ENCODE measurements at places on chromosomes 7 and 10.

DNA sequence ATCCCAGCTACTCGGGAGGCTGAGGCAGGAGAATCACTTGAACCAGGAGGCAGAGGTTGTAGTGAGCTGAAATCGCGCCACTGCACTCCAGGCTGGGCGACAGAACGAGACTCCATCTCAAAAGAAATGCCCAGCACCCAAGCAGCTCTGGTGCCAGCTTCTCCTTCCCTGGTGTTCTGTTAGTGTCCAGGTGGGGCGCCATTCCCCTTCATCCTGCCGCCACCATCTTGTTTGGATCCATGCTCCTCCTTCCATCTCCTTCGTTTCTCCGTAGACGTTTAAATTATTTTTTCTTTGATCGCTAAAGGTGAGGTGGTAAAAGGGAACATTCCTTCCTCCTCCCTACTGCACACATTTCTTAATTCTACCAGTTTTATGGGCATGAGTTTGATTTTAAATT lies 30.3 kb downstream of the PROSER2 start:
- DNase-seq, result no peak

GRCh38 chr7:95028683-95029082 lies 121.3 kb downstream of the PPP1R9A start:
- no peak for DNase-seq

GRCh38 chr10:77318739-77319138 lies 318.9 kb downstream of the KCNMA1 start:
- DNase-seq, result no peak

- DNase-seq, result no peak
These were observed 54.3 kb downstream of the CLIP2 start for GRCh38 chr7:74343281-74344131.

GRCh38 chr10:5500162-5500670 lies 846 bp upstream of the CALML5 start:
- no peak for DNase-seq

DNA sequence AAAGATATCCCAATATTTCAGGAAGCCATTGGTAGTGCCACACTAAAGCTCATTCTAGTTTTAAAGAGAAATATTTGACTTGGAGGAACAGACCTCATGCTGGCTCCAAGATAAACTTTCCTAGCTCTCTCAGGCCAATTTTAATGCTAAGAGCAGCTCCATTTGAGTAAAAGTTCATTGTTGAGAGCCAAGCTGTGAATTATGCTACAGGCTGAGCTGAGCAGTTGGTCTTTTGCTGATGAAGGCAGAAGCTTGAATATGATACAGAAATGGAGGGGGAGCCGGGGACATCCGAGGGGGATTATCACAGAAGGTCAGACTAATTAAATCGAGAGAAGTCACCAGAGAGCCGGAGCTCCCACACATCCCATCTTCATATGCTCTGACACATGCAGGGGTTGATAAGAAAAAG lies 175.7 kb upstream of the AUTS2 start:
- no peak for DNase-seq

DNA sequence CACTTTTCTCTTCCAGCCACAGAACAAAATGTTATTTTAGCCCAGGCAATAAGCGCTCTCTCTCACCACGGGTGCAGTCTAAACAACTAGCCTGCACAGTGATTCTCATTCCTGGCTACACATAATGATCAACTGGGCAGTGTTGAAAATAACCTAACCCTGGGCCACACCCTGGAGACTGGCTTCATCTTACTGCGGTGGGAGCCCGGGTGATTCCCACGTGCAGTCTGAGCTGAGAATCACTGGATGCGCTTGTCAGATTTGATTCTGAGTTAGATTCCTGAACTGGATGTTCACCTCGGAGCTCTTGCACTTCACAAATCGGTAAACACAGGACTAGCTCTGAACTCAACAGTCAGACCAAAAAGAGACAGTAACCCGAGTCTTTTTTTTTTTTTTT lies 14.9 kb downstream of the ZC3HAV1 start:
- DNase-seq, result peak; percentile 45

DNA sequence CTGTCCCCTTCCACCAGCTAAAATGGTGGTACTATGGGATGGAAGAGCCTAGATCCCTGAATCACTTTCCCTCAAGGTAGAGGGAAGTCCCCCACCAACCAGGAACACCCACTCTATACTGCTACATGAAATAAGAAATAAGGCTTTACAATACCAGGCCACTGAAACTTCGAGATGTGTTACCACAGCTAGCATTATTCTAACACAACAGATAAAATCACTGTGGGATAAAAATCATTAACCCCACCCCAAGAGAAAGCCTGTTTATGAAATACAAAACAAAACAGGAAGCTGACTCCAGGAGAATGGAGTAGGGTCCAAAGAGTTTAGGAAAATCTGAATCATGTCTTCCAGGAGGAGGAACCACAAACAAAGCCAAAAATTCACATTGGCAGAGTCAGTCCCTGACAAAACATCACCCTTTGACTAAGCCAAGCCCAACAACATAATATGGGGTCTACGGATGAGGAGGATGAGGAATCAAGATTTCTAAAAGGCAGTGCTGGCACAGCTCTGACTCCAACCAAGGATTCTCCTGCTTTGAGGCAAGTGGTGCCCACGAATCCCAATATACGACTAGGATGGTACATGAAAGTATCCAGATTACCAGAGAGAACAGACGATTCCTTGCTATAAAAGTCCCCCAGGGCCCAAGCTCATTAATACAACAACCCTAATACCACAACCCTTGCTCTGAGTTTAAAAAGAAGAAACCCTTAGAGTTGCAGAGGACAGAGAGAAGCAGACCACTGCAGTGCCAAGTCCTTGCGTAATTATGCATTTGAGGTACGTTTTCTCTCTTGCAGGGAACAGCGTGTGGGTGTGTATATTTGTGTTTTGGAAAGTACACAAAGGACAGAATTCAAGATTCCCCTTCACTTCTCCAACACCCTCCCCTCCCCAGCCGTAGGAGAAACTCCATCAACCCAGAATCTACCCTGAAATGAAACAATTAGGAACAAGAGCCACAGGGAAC lies 23.7 kb downstream of the XPNPEP1 start:
- no peak for DNase-seq

DNA sequence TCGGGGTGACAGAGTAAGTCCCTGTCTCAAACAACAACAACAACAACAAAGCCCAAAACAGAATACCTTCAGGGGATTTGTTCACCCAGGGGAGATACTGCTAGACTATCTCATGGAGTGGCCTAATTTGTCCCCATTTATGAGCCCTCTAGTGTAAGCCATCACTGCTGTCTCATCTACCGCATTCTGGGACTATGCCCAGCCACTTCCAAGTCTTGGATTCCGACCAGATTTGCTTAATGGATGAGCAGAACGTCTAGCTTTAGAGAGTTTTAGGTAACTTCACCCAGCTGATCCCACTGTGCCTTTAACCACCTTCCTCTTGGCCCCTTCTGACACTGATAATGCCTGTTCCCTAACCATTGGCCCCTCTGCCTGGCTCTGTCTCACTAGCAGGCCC lies 47.1 kb downstream of the PAPSS2 start:
- DNase-seq, result no peak

DNA sequence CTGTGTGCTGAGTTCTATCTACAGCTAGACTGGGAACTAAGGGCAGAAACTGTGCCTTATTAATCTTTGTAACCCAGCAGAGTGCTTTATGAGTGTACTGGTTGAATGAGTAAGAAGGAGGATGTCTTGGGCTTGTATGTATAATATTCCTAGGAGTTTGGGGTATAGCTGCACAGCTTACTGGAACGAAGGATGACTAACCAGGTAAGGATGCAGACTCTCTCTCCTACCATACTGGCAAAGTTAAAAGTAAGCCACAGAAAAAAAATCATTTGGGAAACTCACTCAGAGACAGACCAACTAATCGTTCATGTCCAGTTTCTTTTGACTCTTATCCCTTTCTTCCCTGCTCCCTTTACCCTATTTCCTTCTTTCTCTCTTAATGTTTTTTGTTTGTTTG lies 1.4 kb upstream of the DHTKD1 start:
- DNase-seq, result no peak

- peak; percentile 63 for DNase-seq
These were observed 3.1 kb downstream of the USP6NL start for GRCh38 chr10:11608159-11609013.

- DNase-seq, result no peak
These were observed 13.5 kb downstream of the SEMA3C start for GRCh38 chr7:80905334-80905733.

- DNase-seq, result no peak
These were observed 77.9 kb downstream of the CCNY start for GRCh38 chr10:35413985-35414861.

DNA sequence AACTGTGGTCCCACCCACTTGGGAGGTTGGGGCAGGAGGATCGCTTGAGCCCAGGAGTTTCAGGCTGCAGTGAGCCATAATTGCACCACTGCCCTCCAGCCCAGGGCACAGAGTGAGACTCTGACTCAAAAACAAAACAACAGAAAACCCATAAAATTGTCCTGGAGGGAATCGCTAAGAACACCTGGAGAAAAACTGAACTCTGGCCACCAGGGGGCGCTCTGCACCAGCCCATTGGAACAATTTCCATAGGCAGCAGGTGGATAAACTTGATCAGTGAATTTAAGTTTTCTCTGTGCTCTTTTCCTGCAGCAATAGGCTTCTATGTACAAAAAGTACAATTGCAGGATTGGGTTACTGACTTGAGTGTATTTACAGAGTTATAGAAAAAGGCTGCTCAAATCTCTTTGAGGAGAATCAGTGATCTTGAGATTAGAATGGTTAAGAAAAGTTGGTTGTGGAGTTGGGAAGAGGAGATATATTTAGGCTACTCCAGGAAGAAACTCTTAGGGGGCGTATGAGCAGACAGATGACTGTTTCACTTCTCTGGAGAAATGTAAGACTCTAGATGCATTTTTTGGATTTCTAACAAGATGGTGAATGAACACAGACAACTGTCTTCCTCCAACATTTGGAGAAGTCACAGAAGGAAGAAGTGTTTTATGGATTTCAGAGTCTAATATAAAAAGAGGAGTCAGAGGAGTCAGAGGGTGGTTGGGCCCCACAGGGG lies 274.9 kb upstream of the GALNT17 start:
- DNase-seq, result peak; percentile 74

GRCh38 chr7:134602881-134603451 lies 43.7 kb upstream of the BPGM start:
- no peak for DNase-seq

- DNase-seq, result no peak
These were observed 461.1 kb downstream of the ARL4A start for GRCh38 chr7:13148548-13148947.

- no peak for DNase-seq
These were observed 70.6 kb downstream of the CDK6 start for GRCh38 chr7:92765725-92766124.

DNA sequence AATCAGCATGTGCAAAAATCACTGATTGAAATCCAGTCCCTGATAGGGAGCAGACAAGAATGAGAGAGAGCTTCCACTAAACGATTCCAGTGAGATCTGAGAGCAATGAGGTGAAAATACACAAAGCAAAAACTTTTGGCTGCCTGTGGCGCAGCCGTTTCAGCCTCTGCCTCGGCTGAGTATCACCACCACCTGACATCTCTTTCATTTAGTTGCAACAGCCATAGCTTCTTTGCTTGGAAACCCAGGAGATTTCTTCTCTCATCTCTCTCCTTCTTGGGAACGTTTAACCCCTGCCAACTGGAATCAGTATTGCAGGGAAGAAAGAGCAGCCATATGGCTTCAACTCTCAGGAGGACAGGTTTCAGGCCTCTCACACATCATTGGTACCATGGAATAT lies 237.3 kb upstream of the AGK start:
- DNase-seq, result no peak

DNA sequence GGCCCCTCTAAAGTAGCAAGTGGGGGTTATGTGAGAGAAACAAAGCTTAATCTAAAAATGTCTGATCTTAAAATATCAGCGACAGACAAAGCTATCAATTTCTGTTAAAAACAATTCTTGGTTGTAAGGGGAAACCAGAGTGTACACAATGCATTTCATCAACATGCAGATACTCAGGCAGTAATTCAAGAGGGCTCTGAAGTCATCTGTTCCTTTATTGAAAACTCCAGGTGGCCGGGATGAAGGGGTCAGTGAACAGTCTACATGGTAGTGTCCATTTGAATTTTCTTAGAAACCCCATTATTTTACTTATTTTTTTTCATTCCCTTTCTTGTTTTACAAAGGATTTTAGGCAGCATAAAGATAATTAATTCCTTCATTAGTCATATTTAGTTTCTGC lies 36.7 kb upstream of the BTBD16 start:
- no peak for DNase-seq

DNA sequence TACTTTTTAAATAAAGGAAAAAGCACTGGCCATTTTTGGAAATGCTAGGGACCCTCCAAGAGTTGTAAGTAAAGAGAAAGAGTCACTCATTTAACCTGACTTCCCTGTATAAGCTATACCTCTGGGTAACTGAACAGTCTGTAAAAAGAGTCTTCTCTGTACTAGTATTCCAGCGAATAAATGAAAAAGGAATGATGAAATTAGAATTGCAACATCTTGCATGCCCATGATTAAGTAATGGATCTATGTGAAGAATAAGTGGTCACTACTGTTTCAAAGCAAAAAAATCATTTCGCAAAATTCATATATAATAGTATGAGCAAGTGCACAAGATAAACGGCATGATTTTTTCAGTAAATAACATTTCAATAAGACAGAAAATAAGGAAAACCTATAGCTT lies 116.8 kb downstream of the ZFAND4 start:
- no peak for DNase-seq

GRCh38 chr10:7610651-7611389 lies 55.9 kb downstream of the ITIH5 start:
- no peak for DNase-seq

- DNase-seq, result no peak
These were observed 161.4 kb downstream of the GFRA1 start for GRCh38 chr10:116111483-116112095.

GRCh38 chr10:43338117-43338516 lies 33.3 kb upstream of the FXYD4 start:
- DNase-seq, result no peak

DNA sequence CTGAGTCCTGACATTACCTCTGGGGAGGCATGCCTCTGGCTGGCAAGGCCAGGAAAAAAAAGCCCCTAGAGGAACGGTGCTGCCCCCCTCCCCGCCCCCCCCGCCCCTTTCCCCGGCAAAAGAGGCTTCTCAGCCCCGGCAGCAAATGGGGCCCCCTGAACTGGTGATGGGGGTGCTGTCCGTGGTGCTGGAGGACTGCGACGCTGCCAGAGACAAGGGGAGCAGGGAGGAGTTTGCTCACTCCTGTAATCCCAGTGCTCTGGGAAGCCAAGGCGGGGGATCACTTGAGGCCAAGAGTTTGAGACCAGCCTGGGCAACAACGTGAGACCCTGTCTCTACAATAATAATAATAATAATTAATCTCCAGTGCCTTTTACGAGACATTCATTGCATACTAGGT lies 23.7 kb downstream of the SRRM3 start:
- peak; percentile 17 for DNase-seq

DNA sequence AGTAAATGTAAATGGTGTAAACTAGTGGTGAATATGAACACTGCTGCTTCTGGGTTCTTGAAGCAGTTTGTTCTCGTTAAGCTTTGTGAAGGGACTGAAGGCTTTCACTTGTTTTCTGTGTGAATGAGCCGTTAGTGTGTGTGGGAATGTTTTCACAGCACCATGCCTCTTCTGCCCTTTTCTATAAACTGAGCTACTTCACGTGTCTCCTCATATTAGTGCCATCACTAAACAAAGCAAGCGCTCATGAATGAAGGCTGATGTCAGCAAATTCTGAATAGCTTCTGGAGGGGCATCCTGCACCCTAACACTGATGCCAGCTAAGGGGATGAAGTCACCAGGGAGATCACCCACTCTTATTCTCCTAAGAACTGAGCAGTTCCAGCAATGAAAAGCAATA lies 205.6 kb upstream of the ETV1 start:
- no peak for DNase-seq

Measured in GM12865 (cell line).